GM18507 (cell line): ENCODE measurements at places on chromosomes 3 and 15.

DNA sequence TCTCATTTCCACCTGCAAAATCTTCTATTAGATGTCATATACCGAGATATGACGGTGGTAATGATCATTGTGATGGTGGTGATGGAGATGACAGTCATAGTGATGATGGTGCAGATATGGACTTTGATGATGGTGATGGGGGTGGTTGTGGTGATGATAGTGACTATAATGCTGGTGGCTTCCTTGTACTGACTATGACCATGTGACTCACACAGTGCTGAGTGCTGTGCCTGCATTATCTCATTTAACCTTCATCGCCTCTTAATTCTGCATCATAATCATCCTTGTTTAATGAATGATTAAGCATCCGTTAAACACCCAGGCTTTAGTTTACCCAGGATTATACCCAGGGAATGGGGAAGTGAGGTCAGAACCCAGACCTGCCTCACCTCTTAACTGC, 331.7 kb downstream of the FEZF2 start:
- DNase-seq = no peak

DNA sequence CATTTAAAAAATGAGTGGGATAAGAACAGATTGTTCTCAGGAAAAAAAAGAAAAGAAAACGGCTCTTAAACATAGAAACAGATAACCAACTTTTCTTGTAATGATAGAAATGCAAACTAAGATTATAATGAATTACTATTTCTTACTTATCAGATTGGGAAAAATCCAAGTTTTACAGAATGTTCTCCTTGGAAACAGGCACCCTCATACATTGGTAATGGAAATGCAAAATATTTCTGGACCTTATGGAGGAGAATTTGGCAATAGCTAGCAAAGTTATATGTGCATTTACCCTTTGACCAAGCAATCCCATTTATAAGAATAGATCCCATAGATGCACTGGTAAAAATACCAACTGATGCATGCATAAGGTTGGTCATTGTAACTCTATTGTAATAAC, 3.7 kb upstream of the ANKDD1A start:
- no peak for DNase-seq

GRCh38 chr3:192570315-192570714, 157.0 kb downstream of the FGF12 start:
- DNase-seq = no peak

DNA sequence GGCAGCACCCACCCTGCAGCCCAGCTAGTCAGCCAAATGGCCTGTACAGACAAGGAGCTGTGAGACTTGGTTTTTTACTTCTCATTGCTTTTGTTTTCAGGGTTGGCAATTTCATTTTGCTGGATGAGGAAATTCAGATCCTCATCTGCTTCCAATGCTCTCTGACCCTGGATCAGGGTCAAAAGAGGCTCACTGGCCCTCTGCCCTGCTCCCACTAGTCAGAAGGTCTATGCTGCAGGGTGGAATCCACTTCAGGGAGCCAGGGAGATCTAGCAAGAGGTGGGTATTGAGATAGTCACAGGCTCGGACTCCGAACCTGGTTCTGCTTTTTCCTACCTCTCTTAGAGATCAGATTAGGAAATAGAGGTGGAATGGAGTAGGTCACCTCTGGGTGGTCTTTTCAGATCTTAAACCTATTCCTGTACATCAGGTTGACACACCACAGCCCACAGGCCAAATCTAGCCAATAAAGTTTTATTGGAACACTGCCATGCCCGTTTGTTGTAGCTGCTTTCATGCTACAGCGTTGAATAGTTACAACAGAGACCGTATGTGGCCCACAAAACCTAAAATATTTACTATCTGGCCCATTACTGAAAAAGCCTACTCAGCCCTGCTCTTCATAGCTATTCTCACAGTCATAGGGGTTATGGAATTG, 26.4 kb upstream of the GLCE start:
- no peak for DNase-seq

GRCh38 chr3:141491081-141491480, 4.3 kb downstream of the RASA2 start:
- no peak for DNase-seq

DNA sequence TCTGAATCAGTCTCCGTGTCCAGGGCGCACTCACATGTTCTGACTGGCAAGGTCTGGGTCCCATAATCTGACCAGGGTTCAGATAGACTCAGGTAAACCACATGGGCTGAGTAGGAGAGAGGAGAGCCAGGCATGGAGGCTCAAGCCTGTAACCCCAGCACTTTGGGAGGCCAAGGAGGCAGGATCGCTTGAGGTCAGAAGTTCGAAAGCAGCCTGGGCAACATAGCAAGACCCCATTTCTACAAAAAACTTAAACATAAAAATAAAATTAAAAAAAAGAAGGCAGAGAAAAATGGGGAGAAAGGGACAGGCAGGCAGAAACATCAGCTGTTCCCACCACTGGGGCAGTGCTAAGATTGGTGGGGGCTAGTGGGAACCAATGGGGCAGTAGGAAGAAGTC, 5.4 kb downstream of the TMEM43 start:
- DNase-seq = no peak

DNA sequence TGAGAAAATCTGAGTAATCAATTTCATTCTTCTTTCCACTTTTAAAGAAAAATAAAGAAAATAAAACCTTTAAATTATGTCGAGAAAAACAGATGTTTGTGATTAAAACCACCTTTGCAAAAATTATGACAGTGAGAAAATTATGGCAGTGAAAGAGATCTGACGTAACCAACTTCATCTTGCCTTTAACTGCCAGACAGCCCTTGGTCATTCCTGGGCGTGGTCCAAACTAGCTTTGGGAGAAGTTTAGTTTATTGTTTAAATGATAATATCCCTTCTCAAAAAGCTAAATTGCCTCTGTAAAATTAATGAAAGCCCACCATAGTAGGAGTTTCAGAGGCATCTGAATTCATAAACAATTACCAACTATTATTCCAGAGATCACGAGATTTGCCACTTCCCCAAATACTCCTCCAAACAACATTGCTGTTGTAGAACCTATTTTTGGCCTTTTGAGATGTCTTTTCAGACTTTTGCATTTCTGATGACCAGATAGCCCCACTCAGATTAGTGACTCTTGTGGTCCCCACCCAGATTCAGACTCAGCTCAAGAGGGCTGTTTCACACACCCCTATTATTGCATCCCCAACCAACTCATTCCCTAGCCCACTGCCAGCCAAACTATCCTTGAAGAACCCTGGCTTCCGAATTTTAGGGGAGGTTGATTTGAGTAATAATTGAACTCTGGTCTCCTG, 664.4 kb upstream of the CBLB start:
- no peak for DNase-seq
